ENCODE measurements at places on chromosomes 16 and 17. TPM values are rescaled to one million over a fixed set of nuclear protein-coding genes. Genes with fewer than 3 reads are reported as not detected.

DNA sequence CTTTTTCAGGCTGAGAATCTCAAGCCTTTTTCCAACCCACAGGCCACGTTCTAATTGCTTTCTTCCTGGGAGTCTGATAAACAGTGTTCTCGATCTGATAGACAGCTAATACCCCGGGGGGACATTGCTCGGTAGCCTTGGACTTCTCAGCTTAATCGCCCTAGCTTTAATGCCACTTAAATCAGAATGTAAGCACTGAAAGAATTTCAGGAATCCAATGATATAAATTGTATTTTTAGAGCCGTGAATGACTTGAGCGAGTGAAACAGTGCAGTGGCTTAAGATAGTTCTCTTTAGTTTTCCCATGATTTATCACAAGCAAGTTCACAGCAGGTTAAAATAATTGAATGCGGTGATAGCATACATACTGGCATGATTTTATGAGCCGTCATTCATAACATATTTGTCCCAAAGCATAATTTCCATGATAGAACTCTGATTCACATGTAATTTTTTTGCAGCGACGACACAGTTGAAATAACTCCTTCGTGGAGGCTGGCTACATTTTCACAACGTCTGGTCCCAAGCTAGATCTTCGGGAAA is 116.1 kb upstream of the MYOCD start:
- peak; percentile 26 for DNase-seq

DNA sequence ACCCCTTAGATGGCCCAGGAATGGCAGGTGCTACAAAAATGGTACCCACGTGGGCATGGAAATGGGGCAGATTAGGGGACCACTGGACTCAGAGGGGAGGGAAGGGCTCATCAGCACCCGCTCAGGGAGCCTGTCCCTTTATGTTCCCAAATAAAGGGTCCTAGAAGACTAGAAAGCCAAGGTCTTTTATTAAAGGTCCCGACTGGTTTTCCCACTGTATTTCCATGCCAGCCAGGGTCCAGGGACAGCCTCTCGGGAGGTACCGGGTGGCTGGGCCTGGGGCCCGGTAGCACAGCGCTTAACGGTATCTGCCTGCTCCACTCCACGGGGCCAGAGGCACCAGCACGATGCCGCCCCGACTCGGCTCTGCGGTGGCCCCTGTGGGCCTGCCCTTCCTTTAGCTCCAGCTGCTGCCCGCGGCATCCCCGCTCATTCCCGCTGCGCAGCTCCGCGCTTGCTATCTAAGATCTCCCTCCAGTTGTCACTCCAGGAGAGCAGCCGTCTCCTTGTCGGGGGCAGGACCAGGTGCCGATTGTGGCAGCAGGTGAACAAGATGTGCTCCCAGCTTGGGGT is 1.4 kb downstream of the NT5C start:
- DNase-seq: no peak

DNA sequence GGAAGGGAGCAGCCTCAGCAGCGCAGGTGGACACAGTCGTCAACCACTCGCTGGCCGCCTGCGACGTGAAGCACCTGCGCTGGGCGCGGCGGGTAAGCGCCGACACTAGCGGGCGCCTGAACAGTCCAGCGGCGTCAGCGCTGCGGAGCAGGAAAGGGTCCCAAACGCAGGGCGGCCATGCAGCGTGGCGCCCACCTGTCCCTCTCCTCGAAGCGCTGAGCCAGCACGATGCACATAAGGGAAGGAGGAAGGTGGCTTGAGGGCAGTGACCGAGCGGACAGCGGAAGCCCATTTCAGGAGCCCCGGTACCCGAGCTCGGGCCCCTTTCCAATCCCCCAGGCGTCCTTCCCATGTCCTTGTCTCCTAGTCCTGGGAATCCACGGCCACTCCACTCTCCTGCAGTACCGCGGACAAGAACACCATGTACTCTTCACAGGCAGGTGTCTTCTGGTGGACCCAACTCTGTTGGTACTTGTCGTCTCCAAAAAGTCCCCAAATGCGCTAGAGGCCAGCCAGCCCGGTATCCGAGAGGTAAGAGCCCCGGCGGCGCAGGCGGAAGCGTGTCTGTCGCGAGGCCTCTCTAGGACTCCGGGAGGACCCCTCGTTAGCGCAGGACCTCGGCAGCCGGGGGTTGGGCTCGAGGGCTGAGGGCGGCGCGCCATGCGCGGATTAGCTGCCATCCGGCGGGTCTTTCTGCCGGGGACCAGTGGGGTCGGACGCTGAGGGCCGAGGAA is 14.4 kb downstream of the ZNF232 start:
- DNase-seq: no peak

- DNase-seq: no peak
Measured at GRCh38 chr17:4309897-4310296, 46.1 kb upstream of the ANKFY1 start.

DNA sequence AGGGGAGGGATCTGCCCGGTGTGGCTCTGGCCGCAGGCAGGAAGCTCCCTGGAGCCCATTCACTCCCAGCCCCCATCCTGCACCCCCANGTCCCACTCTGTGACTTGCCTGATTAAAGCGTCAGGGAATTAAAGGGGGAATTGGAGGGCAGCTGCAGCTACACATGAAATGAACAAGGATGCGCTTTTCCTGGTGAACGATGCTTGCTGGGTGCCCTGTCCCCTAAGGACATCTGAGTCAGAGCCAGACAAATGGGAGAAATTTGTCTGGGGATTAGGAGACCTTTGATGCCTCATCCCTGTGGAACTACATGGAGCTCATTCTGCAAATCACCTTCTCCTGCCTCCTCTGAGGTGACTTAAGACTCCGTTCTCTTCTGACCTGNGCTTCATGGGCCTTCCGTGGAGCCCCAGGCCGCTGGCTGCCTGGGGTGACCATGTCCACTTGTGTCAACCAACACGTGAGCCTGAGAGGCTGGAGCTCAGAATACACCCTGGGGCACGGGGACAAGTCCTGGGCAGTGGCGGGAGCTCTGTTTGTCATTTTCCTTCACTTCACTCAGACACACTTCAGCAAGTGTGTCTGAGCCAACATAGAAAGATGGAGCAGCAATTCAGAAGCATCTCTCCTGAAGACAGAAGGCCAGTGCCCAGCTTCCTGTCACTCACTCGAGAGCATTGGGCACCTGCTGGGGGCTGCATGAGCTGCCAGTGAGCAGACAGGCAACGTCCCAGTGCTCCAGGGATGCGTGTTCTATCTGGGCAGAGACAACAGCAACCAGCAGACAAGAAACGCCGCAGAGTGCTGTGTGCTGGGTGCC is 54.1 kb downstream of the METRNL start:
- peak; percentile 75 for DNase-seq

GRCh38 chr17:56047331-56047730 is 105.9 kb upstream of the ANKFN1 start:
- DNase-seq: peak; percentile 27

DNA sequence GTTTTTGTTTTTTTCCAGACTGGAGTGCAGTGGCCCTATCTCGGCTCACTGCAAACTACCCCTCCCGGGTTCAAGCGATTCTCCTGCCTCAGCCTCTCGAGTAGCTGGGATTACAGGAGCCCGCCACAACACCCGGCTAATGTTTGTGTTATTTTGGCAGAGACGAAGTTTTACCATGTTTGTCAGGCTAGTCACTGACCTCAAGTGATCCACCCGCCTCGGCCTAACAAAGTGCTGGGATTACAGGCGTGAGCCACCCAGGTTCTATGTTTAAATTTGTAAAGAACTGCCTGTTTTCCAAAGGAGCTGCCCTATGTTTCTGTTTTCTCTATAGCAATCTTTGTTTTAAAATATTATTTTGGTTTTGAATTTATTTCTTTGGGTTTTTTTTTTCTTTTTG is 13.8 kb upstream of the C16orf87 start:
- DNase-seq: no peak

DNA sequence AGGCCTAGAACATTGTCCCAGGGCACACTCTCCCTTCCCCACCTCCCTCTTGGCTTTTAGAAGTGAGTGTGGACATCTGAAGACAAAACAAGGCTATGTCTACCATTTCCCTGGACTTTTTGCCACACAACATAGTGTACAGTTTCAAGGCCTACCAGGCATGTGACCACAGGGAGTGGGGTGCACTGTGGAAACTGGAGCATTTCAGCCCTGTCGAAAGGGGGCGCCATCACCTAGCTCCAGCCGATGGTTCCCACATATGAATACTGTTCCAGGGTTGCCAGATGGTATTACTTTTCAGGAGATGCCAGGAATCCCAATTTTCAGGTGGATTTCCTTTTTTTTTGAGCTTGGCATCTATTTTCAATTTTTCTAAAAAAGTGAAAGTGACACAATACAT is 140.7 kb downstream of the KATNIP start:
- DNase-seq: peak; percentile 45

DNA sequence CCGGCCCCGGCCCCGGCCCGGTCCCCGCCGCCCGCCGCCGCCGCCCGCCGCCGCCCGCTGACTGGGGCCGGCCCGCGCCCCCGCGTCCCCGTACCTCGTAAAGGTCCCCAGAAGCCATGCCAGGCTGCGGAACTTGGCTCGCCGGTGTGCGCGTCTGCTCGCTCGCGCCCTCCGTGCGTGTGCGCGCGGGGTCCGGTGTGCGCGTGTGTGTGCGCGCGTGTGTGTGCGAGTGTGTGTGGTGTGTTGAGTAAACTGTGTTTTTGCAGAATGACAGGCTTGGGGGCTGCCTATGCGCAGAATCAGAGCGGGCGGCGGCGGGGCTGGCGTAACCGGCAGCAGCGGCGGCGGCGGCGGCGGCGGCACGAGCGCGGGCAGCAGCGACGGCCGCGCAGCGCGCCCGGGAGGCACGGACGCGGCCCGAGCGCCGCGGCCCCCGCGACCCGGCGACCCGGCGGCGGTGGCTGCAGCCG is 307 bp downstream of the CDYL2 start:
- DNase-seq: no peak

- DNase-seq: no peak
Measured at GRCh38 chr16:51167170-51167895, 16.3 kb upstream of the SALL1 start.

- no peak for DNase-seq
Measured at GRCh38 chr17:33352526-33352925, 59.4 kb upstream of the ASIC2 start.

DNA sequence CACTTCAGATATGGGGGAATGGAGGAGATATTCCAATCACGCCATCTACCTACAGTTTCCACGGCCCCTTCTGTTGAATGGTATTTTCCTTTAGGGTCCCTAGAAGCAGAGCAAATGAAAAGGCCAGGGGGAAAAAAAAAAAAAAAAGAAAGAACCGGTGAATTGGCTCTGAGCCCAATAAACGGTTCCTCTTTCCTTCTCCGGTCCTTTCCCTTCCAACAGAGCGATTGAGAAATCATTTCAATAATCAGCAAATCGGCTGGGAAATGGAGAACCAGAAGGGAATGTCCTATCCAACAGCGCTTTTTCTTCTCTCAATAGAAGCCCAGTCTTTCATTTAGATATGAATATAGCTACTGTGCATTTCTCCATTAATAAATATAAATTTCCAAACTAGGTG is 26.8 kb upstream of the HOXB13 start:
- no peak for DNase-seq

DNA sequence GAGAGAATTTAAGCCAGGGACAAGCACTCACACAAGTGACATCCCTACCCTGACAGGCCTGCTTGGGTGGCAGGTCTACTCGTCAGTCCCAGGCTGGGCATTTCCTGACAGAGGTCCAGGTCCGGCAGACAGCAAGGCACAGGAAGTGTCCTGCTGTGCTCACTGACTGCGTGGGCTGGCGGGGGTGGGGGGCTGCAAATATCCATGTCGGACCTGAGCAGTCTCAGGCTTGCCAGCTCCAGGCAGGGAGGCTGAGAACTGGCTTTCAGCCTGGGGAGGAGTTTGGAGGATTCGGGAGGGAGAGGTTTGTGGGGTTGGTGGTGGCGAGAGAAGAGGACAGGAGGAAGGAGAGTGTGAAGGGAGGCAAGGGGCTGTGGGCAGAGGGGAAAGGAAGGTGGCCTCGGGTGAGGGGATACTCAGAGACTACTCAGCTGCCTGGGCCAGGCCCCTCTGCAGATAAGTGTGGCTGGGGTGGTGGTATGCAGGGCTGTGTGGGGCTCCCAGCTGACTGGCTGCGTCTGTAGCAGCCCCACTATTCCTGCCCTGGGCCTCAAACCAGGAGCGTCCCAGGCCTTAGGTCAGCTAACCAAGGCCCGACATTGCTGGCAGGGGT is 7.8 kb downstream of the HIC1 start:
- no peak for DNase-seq

DNA sequence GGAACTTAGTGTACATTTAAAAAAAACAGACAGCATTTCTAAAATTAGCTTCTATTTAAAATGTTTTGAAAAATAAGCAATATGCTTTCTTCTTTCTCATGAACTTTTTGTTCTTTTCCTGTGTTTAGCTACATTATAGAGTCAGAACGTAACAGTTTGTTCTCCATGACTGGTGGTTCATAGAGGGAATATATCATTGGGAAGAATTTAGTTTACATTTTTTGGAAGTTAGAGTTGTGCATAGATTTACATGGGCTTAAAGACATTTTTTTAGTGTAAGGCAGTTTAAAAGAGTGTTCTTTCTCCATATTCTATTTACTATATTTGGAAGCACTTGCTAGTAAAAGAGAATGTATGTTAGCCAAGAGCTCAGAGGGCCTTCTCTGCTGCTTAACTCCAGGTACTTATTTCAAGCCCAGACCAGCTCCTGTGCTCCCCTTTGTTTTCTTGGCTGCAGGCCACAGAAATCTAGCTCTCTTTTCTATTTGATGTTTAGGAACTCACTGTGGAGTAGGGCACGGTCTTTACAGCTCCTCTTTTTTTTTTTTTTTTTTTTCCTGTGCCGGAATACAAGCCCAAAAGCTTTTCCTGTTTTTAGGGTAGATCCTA is 20.2 kb downstream of the AP2B1 start:
- DNase-seq: no peak

DNA sequence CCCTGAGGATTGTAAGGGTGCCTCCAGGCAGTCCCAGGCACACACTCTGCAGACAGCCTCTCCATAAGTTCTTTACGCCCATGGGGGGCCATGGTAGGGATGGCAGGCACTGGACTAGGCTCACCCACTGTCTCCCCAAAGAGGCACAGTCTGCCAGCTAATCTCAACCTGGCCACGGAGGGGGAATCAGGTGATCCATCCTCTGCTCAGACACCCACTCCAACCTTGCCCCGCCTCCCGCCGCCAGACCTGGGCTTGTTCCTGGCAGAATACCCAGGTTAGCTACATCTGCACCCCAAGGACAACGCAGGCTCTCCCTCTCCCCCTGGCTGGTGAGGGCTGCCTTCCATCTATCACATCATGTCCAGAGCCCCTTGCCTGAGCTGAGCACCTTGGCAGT is 1.2 kb downstream of the NLGN2 start:
- DNase-seq: no peak

DNA sequence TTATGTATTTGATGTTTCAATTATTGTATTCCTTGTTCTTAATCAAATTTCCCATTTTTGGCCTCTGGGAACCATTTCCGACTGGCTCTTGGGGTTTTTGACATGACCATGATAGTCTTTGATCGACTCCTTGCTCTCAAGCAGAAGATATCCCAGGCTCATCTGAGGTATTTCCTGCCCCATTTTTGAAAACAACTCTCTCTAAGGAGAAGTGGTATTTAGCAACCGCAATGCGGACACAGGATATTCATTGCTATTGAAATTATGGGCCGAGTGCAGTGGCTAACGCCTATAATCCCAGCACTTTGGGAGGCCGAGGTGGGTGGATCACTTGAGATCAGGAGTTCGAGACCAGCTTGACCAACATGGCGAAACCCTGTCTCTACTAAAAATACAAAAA is 5.5 kb downstream of the TANGO6 start:
- DNase-seq: no peak

The HAS3 gene
- 0.25 TPM for total RNA-seq

The TMEM101 gene
- 35.3 TPM for total RNA-seq

The C1QTNF8 gene
- total RNA-seq: not detected

The TEKT5 gene
- total RNA-seq: not detected

The FAM117A gene
- 10.1 TPM for total RNA-seq

The ASPHD1 gene
- 0.35 TPM for total RNA-seq

The CES5A gene
- total RNA-seq: not detected

The TBC1D3K gene
- total RNA-seq: not detected

Measured in SJCRH30 (cell line).